ENCODE measurements at places on chromosomes 12 and 14. TPM values are rescaled to one million over a fixed set of nuclear protein-coding genes. Genes with fewer than 3 reads are reported as not detected.

GRCh38 chr14:90398315-90398839 is 1.5 kb downstream of the CALM1 start:
- no peak for DNase-seq

- DNase-seq, result peak; percentile 81
Measured at GRCh38 chr12:6607751-6608591, 792 bp upstream of the CHD4 start.

The C12orf50 gene
- total RNA-seq, result 0.36 TPM

The MYH6 gene
- total RNA-seq, result 0.09 TPM

GRCh38 chr12:110661337-110661972 is 27.5 kb downstream of the HVCN1 start:
- no peak for DNase-seq

DNA sequence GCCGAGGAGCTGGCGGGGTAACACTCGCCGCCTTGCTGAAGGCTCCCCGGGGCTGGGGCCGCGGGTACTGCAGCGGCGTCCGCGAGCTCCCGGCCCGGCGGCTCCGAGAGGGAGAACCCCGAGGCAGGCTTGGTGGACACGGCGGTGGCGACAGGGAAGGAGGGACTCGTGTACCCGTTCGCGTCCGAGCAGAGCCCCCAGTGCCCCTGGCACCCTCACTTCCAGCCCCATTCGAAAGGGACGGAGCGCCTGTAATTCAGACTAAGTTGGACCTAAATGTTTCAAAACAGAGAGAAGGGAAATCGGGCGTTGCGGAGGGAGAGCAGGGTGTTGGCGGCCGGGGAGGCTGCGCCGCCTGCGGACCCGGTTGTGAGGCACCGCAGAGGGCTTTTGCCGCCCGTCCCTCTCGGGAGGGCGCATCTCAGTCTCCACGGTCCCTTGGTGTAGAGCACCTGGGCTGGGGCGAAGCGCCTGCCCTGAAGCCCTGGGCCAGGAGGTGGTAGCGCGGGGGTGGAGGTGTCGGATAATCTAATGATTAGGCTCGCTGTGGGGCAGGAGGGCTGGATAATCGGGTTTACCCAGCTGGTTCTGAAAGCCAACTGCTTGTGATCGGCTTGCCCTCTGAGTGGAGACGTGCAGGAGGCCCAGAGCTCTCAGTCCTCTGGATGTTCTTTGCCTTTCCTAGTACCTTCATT is 771 bp downstream of the DAAM1 start:
- DNase-seq, result peak; percentile 15

DNA sequence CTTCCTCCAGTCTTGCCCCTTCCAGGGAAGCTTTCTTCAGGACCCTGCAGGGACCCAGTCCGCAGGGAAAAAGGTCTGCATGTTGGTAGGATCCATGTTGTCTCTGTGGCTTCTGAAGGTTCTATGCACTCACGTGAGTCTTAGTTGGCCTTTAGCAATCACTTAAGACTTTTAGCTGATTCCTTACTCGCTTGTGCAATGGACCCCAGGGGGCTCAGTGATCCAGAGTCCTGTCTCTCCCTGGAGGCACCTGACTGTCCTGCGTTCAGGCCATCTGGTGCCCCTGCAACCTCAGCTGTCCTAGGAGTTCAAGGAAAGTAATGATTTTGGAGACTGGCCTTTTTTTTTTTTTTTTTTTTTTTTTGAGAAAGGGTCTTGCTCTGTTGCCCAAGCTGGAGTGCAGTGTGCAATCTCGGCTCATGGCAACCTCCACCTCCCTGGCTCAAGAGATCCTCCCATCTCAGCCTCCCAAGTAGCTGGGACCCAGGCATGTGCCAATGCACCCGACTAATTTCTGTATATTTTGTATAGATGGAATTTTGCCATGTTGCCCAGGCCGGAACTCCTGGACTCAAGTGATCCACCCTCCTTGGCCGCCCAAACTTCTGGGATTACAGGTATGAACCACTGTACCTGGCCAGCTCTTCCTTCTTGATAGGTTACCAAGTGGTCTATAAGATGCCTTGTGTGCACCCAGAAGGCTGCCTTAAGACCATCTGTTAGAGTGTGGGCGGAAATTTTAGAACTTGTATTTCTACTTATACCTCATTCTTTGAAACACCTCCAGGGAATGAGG is 4.6 kb downstream of the IFI27L2 start:
- DNase-seq, result no peak

DNA sequence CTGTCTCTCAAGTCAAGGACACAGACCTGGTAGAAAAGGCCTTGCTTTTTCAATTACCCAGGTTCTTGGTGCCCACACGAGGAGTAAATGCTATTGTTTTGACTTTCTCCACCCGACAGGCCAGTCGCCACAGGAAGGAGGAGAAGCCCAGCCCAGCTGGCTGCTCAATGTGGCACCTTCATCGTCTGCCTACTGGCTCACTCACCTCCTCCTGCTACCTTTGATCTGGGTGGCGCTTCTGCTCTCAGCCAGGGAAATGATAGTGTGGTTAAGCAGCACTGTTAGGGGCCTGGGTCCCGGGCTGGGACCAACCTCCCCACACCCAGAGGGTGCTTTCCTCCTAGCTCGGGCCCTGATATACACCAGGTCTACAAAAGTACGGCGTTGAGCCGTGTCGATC is 75.0 kb upstream of the FZD10 start:
- no peak for DNase-seq

DNA sequence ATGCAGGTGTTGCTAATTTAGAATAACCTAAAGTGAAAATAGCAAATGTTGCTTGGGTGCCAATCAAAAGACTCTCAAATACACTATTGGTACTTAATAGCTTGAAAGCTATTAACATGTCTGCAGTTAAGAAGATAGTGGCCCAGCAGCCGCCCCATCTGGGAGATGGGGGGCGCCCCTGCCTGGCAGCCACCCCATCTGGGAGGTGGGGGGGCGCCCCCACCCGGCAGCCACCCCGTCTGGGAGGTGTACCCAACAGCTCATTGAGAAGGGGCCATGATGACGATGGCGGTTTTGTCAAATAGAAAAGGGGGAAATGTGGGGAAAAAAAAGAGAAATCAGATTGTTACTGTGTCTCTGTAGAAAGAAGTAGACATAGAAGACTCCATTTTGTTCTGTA is 923.1 kb upstream of the MDGA2 start:
- no peak for DNase-seq

DNA sequence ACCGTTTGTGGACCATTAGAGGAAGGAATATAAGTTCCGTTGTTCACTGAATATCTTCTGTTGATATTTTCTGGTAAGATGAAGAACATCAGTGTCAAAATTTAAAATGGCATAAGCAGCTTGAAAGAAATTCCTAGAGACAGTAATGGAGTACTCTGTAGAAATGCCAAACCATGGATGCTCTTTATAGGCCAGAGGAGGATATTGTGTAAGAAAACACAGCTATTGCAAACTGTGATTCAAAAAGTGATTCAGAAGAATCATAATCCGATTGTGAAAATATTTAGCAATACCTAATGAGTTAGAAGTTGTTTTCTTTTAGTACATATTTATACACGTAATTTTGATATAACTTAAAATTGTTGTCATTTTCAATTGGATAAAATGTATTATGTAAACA is 102.8 kb downstream of the SLC16A7 start:
- no peak for DNase-seq

DNA sequence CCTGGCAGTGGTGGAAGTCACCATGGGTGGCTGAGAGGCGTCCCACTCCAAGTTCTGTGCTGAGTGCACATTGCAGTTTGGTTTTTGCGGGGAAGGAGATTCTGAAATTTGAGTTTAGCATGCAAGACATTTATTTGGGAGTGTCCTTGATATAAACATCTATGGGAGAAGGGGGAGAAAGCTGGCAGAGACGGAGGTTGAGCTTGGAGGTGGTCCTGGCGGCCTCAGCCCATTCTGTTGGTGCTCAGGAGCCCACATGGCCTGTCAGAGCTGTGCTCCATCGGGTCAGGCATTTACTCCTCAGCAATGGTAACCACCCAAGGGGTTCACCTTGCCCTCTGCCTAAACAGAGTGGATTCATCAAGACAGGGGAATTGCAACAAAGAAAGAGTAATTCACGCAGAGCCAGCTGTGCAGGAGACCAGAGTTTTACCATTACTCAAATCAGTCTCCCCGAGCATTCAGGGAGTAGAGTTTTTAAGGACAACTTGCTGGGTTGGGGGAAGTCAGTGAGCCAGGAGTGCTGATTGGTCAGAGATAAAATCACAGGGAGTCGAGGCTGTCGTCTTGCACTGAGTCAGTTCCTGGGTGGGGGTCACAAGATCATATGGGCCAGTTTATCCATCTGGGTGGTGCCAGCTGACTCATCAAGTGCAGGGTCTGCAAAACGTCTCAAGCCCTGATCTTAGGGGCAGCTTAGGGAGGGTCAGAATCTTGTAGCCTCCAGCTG is 323.3 kb upstream of the TMEM132C start:
- no peak for DNase-seq

DNA sequence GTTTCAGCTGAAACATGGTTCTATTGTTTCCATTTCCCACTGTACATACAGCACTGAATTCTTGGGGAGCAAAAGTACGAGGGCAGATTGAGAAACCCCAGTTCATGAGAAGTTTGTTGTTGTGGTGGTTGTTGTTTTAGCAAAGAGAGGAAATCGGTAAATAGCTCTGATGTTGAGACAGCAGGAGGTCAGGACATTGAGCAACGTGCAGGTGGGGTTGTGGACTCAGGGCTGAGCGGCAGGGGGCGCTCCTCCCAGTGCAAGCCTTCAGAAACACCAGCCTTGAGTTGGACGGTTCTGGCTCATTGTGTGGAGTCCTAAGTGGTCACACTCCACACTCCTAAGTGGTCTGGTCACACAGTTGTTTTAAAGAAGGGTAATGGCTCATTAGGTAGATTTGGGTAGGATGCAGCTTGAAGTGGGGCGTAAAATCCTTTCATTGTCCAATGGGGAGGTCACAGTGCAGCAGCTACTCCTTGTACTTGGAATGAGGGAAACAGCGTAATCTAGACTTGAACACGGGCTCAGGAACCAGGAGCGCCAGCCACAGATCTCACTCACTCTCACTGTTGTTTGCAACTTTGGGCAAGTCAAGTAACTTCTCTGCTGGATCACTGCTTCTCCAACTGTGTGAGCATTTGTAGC is 14.5 kb upstream of the PWP1 start:
- no peak for DNase-seq

The SYNDIG1L gene
- 0.73 TPM for total RNA-seq

The SERPINA9 gene
- not detected for total RNA-seq

- DNase-seq, result no peak
Measured at GRCh38 chr12:94208622-94208966, 60.2 kb downstream of the PLXNC1 start.

DNA sequence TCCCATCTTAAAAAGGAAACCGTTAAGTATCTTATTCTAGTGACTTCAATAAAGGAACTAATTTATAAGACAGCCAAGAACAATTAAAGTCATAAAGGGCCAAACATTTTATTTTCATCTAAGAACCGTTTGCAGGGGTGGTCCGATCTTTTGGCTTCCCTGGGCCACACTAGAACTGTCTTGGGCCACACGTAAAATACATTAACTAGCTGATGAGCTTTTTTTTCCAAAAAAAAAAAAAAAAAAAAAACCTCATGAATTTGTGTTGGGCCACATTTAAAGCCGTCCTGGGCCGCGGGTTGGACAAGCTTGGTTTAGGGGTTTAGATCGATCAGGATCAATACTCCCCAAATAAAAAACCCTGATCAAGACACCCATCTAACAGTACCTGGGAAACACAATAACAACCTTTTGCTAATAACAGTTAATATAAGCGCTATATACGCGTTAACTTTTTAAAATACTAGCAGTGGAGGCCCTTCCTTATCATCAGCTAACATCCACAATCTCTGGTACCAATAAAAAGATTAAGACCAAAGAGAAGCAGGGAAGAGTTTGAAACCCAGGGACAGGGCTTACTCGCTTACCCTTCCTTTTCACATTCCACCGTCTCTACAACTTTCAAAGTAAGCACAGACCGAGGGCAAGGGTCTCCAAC is 1.1 kb downstream of the NAP1L1 start:
- no peak for DNase-seq

GRCh38 chr12:106288494-106289195 is 13.9 kb upstream of the TCP11L2 start:
- DNase-seq, result no peak

The ETFRF1 gene
- total RNA-seq, result 31.8 TPM

GRCh38 chr12:38983117-38983571 is 77.8 kb upstream of the CPNE8 start:
- DNase-seq, result no peak

- no peak for DNase-seq
Measured at GRCh38 chr14:55665067-55665675, 85.2 kb downstream of the KTN1 start.

The DNAJC22 gene
- total RNA-seq, result 1.4 TPM

GRCh38 chr12:47340411-47341015 is 260.8 kb upstream of the AMIGO2 start:
- no peak for DNase-seq

DNA sequence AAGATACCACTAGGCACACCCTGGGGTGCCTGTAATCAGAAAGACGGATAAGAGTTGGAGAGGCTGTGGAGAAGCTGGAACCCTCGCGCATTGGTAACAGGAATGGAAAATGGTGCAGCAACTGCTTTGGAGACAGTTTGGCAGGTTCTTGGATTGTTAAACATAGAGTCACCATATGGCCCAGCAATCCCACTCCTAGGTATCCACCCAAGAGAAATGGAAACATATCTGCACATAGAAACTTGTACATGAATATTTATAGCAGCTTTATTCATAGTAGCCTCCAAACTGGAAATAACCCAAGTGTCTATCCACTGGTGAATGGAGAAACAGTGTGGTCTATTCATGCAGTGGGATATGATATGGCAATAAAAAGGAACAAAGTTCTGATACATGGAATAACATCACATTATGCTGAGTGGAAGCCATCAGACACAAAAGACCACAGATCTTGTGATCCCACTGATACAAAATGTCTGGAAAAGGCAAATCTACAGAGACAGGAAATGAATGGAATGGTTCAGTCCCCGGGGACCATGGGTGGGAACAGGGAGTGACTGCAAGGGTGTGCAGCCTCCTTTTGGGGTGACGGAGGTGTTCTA is 45.4 kb downstream of the JAG2 start:
- DNase-seq, result no peak

DNA sequence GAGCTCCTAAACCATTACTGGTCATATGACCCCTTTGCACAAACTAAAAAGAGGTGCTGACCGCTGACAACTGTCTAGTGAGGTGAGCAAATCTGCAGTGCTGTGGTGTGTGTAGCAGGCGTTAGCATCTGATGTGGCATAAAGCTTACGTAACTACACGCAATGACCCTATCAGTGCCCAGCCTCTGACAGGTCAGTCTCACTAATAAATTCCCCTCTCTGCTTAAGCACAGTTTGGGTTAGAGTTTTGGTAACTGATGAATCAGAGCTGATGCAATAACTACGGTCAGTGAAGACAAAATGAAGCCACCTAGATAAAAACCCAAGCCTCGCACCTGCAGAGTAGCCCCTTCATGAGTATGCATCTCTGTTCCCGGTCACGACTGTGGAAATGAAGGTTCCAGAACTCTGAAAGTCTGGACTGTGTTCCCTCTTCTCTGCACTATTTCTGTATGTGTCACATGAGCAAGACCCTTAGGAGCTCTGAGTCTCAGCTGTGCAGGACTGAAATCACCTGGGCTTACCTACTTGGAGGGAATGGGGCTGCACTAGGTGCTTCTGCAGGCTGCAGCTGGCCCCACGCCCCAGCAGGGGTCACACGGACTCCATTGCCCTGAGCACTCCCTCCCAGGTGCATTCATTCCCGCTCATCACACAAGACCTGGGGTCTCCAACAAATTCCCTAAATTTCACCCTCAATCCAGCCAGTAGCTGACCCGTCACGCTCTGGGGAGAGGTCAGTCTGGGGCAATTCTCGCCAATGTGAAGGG is 54.4 kb downstream of the RIMBP2 start:
- no peak for DNase-seq
